Activated CD4-positive, alpha-beta T cell treated with anti-CD3 and anti-CD28 coated beads, Interleukin-2, amount 10 ng/mL, durations not matched to agents 7 days and 5 days (primary cell): ENCODE measurements at places on chromosomes 2 and 18. TPM values are rescaled to one million over a fixed set of nuclear protein-coding genes. Genes with fewer than 3 reads are reported as not detected.

GRCh38 chr18:56651771-56652092 lies 573 bp downstream of the WDR7 start:
- no peak for DNase-seq

DNA sequence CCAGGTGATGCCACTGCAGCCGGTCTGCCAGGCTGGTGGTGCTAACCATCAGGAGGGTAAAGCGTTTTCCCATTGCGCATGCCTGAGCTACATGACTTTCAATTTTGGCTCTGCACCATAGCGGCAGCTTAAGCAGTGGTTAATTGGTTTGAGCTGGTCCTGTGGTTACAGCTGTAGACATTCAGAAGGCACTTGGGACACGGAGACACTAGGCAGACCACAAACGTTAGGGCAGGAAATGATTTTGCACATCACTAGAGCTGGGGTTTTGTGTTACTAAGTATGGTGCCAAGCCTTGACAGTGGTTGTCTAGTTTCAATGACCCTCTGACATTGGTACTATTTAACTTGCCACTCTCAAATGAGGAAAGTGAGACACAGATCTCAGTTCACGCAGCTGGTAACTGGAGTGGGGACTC lies 28.9 kb upstream of the CNOT11 start:
- peak; percentile 72 for DNase-seq

- DNase-seq, result no peak
Measured at GRCh38 chr2:191243154-191243553, 2.0 kb upstream of the MYO1B start.

- no peak for DNase-seq
Measured at GRCh38 chr2:160474891-160475787, 18.5 kb downstream of the RBMS1 start.

- peak; percentile 59 for DNase-seq
Measured at GRCh38 chr2:42652086-42652485, 83.7 kb downstream of the MTA3 start.

GRCh38 chr2:123080331-123080730 lies 944.8 kb upstream of the CNTNAP5 start:
- DNase-seq, result no peak

DNA sequence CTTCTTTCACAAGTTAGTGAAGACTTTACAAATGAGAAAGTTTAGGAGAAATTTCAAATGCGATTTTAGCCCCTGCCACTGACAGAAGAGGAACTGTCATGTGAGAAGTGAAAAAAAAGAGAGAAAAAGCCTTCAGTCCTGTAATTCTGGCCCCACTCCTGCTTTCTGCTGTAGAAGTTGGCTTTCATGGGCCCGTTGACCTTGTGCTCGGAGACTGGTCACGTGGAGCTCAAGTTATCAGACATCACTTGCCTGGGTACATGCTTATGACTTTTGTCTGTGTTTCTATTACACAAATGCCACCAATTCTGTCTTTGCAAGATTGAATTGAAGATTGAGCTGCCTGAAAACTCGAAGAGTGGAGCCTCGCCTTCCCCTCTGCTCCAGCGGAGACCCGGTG lies 749.9 kb downstream of the BCL11A start:
- DNase-seq, result no peak

CNPPD1 gene
- total RNA-seq, result 79.6 TPM
